Epithelial cell of prostate (primary cell): ENCODE measurements at places on chromosomes 4 and X.

GRCh38 chr4:125928652-125929051, 613.9 kb downstream of the FAT4 start:
- no peak for DNase-seq

GRCh38 chr4:6088950-6089349, 70.7 kb upstream of the C4orf50 start:
- DNase-seq = no peak

- no peak for DNase-seq
Measured at GRCh38 chr4:110998320-110998719, 375.4 kb upstream of the PITX2 start.

GRCh38 chr4:98692411-98692810, 34.0 kb upstream of the TSPAN5 start:
- no peak for DNase-seq

GRCh38 chr4:182240161-182241130, 2.8 kb upstream of the TENM3 start:
- DNase-seq = no peak

GRCh38 chr4:38004062-38004461, 43.9 kb downstream of the PTTG2 start:
- DNase-seq = no peak

DNA sequence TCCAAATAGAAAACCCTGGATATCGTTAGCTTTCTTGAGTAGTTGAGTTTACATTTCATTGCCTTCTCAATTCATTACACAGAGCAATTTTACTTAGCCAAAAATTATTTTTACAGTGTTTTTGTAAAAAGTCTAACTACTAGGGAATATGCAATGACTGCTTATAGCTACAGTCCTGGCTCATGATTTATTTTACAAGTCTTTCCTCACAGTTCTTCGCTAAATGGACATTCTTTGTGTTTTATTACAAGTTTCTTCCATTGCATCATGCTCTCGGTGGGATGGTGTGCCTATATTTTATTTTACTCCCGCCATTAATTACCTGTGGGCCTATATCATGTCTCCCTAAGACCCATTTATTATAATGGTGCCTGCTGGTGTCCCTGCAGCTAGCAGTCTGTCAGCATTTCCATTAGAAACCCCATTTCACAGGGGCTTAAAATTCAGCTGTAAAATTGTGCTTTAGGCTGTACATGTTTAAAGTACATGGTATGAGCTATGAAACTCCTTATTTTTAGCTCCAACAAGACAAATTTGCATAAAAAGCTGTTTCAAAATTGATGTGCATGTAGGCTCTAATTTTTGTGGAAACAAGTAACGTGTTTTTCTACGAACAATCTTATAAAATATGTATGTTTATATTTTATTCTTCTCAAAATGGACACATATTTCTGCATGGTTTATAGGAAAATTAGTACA, 227.4 kb downstream of the SLC7A11 start:
- DNase-seq = no peak

DNA sequence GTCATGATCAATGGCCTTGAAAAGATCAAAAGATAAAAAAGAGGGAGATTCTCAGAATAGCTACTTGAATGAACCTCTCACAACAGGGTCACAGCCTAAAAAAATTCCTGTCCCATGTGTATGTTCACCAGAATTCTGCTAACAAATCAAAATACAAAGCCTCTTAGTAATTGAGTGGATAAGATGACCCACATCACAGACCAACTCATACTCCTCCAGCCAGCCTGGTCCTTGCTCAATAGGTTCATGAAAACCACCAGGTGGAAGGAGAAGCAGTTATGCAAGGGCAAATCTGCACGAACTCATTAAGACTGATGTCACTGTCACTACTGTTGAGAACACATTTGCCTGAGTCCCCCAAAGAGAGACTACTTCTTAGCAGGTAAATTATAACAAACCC, 21.5 kb downstream of the WDFY3 start:
- no peak for DNase-seq

DNA sequence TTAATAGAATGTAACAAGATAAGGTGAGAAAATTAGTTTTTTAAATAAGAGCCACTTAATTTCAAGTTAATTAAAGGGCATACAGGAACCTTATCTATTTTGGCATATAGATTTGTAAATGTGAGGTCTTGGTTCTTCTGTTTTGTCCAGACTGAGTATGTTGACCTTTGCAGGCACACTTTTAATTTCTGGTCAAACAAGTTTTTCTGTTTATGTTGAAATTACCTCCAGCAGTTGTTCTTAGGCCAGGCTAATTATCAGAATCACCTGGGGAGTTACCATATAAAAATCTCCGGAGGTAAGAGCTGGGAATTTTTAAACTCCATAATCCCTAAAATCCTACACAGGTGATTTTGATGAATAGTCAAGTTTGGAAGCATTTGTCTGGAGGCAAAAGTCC, 227.4 kb upstream of the ANKRD50 start:
- no peak for DNase-seq

- DNase-seq = no peak
Measured at GRCh38 chr4:150074064-150074463, 4.2 kb upstream of the DCLK2 start.

DNA sequence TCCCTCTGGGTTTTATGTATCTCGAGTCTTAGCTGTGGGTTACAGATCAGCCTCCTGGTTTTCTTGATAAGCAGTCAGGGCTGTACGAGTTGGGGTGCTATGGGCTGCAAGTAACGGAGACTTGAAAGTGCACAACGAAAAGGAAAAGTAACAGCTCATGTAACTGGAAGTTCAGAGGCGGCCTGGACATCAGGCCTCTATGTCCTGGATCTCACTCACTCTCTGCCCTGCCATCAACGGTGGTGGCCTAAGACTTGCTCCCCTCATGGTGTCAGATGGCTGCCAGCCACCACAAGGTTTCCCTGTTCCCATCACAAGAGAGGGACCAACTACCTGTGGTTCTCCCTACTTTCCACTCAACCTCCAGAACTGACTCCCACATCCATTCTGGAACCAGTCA, 4.8 kb downstream of the PPP2R2C start:
- no peak for DNase-seq

DNA sequence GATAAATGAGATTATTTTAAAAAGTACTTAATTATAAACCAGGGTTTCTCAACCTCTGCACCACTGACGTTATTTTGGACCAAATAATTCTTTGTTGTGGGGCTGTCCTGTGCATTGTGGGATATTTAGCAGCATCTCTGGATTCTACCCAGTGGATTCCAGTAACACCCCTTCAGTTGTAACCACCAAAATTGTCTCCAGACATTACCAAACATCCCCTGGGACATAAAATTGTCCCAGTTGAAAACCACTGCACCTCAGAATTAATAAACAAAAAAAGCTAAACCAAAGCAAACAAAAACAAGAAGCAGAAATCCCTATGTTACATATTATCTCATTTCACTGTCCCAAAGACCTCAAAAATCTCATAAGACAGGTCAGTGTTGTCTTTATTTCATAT, 54.2 kb upstream of the GIMD1 start:
- DNase-seq = no peak

GRCh38 chr4:143700416-143701352, at the start of gene FREM3:
FREM3 (minus strand) TSS chr4:143700675; CDS start chr4:143700675, 0 bp downstream.
- DNase-seq = no peak

- no peak for DNase-seq
Measured at GRCh38 chr4:10058371-10058770, 37.1 kb upstream of the SLC2A9 start.

DNA sequence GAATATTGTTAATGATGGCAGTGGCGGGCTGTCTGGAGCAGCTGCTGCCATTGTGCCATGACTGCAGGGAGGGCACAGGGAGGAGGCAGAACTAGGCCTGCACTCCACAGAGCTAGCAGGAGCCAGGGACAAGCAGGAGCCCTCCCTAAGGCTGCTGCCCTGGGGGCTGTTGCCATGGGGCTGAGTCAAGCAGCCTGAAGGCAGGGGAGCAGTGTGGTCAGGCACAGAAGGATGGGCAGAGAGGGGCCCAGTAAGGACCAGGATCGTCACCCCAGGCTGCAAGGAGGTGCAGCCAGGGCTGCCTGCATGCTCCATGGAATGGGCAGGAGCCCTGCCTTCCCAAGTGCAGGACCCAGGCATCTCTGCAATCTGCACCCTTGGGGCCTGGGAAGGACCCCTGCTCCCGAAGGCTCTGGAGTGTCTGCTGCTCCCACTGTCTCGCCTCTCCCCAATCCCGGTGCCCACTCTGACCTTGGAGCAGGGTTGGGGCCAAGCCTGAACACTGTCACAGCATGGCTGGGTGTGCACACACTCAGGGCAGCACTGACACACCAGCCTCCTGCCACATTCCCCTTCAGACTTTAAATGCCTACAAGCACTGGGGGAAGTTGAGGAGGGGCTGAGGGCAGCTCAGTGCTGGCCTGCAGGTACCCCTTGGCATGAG, 98.3 kb upstream of the GALNTL6 start:
- DNase-seq = no peak

- DNase-seq = no peak
Measured at GRCh38 chr4:136540747-136541146, 991.5 kb downstream of the PCDH18 start.

DNA sequence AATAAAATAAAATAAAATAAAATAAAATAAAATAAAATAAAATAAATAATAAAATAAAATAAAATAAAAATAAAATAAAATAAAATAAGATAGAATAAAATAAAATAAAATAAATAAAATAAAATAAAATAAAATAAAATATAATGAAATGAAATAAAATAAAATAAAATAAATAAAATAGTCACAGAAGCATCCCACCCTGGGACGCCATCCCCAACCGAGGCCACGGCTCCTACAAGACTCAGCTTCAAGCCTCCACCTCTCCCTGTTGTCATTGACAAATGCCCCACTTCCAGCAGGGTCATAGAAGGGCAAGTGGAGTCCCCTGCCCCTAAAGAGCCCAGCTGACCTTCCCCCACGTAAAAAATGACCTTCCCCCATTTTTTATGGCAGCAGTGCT, 30.2 kb downstream of the CRLF2 start:
- DNase-seq = no peak

GRCh38 chrX:57951666-57952319, 41.5 kb upstream of the ZXDA start:
- DNase-seq = no peak

DNA sequence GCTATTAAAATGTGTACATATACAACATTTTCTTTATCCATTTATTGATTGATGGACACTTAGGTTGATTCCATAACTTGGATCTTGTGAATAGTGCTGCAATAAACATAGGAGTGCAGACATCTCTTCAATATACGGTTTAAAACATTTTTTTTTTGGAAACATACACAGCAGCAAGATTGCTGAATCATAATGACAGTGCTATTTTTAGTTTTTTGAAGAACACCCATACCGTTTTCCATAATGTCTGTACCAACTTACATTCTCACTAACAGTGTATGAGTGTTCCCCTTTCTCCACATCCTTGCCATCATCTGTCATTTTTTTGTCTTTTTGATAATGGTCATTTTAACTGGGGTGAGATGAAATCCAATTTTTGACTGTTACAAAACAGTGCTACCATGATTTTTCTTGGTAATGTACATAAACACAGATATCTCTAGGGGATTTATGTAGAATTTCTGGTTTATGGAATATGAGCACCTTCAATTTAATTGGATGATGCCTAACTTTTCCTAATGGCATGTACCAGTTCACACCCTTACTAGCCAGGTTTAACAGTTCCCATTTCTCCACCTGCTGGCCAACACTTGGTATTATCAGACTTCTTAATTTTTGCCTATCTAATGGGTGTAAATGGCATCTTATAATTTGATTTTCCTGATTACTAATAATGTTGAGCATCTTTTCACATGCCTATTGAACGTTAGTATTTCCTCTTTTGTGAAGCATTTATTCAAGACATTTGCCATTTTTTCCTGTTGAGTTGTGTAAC, 21.0 kb upstream of the TMSB15B start:
- DNase-seq = no peak

DNA sequence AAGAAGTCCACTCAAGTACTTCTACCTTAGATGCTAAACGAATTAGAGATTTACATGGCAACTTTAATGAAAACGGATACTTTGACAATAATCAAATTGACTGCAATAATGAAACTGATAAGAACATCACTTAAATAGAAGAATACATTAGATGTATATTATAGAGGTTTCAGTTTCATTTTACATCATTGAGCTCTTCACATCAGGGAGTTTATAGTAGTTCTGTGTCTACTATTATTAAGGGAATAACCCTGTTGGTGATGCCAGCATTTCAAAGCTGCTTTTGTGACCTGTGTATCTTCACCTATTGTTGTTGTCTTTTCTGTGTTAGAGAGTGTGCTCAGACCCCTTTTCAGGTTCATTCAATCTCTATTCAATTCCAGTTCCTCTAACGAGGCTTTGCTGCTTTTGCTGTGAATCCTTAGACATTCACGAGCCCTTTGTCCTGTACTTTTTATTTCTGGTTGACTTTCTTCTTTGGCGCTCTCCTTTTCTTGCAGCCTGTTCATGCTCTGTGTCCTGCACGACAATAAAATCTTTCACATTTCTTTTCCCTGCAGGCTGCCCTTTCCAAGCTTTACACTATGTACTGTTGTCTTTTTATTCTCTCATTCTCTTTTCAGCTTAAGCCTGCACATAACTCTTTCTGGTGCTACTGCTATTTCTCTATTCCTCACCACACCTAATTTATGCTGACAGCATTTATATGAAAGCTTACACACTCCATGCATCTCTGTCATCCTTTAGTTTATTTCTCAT, 232.1 kb downstream of the CPE start:
- no peak for DNase-seq

DNA sequence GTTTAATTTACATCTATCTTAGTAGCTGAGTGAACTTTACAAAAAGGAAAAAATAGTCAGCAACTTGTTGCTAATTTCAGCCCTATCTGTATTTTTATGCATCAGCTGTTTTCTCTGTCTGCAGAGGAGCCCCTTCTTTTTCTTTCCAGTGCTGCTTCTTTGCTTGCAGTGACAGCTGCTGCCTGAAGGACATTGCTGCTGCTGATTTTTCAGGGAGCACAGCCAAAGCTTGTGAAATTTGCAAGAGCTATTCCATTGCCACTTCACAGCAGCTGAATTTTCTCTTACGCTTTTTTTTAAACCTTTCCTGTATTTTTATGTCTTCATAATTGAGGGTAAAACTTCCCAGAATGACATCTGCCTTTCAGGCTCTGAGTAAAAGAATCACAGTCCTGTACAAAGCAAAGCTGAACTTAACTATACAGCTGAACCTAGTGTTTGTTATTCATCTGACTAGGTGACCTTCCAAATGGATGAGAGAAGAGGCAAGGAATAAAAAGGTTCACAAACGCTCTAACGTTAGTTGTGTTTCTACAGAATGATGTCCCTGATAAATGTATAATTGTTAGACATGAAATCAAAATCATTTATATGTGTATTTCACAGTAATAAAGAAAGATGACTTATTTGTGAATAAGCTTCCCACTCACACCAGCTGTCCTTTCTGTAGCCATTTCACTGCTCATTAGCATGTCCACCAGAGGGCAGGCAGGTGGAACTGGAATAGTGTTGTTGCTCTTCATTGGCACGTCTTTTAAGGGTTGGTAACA, 541.4 kb downstream of the ADGRL3 start:
- no peak for DNase-seq

DNA sequence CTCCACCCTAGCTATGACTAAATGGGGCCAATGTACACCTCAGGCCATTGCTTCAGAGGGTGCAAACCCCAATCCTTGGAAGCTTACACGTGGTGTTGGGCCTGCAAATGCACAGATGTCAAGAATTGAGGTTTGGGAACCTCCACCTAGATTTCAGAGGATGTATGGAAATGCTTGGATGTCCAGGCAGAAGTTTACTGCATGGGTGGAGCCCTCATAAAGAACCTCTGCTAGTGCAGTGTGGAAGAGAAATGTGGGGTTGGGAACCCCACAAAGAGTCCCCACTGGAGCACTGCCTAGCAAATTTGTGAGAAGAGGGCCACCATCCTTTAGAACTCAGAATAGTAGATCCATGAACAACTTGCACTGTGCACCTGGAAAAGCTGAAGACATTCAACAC, 284.1 kb downstream of the ANTXR2 start:
- no peak for DNase-seq
